ENCODE measurements at places on chromosomes 12 and 14.

DNA sequence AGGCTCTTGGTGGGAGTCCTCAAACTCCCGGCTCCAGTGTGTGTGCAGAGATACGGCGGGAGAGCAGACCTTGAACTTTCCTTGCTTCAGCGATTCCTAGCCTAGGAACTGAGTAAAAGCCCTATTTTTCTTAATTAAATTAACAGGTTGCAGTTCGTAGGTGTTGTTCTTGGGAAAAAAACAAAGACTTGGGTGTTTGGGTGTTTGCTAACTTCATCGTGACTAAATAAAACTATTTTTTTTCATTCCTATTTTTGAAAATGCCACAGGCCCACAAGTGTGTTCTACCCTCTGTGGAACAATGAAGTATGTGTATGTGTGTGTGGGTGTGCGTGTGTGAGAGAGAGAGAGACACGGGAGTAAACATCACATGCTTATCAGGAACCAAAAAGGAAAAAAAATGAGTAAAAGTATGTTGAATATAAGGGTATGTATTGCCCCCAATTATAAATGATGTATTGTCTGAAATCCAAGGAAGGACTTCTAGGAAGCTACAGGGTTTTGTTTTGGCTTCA lies 651 bp downstream of the TMEM117 start:
- DNase-seq = no peak

GRCh38 chr14:91402348-91402747 lies 15.3 kb downstream of the CCDC88C start:
- no peak for DNase-seq

DNA sequence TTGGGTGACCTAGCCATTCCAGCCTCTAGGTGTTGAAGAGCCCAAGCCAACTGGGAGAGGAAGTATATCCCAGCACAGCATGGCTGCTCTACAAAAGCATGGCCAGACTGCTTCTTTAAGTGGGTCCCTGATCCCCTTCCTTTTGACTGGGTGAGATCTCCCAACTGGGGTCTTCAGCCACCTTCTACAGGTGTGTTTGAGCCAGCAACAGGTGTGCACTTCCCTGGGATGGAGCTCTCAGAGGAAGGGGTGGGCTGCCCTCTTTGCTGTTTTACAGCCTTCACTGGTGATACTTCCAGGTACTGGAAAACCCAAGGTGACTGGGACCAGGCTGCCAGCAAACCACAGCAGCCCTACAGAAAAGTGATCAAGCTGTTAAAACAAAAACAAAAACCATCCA lies 14.2 kb upstream of the GNS start:
- DNase-seq = no peak

DNA sequence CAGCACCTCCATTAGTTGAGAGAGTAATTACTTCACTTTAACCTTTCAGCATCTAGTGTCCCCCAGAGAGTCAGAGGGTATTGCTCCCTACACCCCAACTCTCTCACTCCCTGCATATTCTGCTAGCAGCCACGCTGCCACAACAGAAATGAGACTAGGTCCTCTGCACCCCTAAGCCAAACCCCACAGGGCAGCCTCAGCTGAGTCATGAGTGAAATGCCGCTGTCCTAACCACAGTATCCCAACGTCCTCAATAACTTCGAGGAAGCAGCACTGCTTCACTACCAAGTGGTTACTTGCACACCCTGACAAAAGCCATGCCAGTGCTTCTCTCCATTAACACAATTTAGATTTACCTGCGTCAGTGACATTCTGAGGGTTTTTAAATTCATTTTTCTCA lies 6.9 kb upstream of the LYZ start:
- no peak for DNase-seq

DNA sequence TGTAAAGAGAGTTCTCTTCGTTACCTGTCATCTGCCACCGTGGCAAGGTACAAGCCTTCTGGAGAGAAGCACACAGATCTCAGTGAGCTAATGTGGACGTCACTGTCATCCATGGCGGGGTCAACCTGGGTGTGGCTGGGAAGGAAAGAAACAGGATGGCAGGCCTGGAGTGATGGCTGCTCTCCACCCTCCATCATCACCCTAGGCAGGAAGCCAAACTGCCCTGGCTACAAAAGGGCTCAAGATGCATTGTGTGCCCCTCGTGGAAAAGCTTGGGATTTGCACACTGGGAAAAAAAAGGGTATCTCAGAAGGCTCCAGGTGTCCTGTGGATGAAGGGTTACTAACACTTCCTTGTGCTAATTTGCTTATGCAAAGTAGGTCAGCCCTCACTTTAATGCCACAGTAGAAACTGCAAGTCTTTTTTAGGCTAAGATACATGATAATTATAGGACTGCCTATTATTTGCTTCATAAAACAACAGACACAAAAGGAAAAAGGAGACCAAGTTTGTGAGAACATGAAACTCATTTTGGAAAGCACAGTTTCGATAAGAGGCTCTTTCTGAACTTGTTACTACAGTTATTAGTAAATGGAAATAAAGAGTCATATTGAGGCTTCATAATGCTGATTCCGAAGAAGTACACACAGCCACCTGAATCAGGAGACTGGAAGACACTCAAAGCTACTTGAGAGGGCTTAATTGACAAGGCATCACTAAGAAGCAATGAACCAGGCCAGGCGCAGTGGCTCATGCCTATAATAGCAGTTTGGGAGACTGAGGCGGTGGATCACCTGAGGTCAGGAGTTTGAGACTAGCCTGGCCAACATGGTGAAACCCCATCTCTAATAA lies 18.9 kb downstream of the RFC5 start:
- no peak for DNase-seq

GRCh38 chr12:2294651-2295475 lies 242.1 kb downstream of the CACNA1C start:
- no peak for DNase-seq

Data from esophagus squamous epithelium (tissue), 5 donors.